Eye (tissue), 1 donor: ENCODE measurements at places on chromosomes 2 and 18.

- no peak for DNase-seq
Observed at GRCh38 chr2:77328134-77328931, 193.8 kb downstream of the LRRTM4 start.

GRCh38 chr2:171102802-171103201 is 57.9 kb downstream of the TLK1 start:
- DNase-seq, result no peak

DNA sequence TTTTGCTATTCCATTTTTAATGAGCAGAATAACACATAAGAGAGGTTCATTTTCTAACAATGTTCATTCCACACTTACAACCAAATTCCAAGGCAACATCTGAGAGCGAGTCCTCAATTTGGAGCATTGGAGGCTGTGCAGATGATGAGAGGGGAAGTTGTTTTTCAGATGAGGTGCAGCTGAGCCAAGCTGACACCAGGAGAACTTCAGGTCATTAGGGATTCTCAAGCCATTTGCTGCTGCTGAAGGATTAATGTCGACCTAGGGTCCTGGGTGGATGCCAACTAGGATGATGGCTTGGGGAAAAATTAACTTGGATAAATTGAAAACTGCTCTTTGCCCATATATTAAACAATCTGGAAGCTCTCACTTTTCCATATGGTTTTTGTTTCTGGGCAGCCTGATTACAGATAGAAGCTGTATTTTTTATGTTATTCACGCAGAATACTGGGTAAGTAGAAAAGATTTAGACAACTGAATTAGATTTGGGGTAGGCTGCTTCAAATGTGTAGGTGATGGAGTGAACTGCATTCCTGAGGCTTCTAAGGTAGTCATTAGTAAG is 206.4 kb upstream of the SLC39A10 start:
- DNase-seq, result peak; percentile 26

- DNase-seq, result peak; percentile 29
Observed at GRCh38 chr2:172972005-172972619, 103.5 kb upstream of the MAP3K20 start.

DNA sequence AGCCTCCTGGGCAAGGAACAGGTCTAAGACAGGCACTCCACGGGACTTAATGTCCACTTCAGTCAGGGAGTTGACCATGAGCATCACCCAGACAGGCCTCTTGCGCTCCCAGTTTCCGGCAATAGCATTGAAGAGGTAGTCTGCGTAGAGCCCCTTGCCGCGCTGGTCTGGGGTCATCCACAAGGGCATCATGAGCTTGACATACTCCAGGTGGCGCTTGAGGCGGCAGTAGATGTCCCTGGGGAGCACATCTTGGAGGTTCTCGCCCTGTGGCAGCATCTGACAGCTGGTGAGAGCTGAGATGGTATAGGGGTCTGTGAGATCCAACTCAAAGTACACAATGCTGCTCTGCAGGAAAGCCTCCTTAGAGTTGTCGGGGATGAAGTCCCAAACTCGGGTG is 10.6 kb downstream of the TRABD2A start:
- no peak for DNase-seq

GRCh38 chr2:172079416-172079815 is 5.9 kb upstream of the DLX1 start:
- DNase-seq, result peak; percentile 27

- no peak for DNase-seq
Observed at GRCh38 chr2:158102446-158102845, 770 bp downstream of the UPP2 start.

DNA sequence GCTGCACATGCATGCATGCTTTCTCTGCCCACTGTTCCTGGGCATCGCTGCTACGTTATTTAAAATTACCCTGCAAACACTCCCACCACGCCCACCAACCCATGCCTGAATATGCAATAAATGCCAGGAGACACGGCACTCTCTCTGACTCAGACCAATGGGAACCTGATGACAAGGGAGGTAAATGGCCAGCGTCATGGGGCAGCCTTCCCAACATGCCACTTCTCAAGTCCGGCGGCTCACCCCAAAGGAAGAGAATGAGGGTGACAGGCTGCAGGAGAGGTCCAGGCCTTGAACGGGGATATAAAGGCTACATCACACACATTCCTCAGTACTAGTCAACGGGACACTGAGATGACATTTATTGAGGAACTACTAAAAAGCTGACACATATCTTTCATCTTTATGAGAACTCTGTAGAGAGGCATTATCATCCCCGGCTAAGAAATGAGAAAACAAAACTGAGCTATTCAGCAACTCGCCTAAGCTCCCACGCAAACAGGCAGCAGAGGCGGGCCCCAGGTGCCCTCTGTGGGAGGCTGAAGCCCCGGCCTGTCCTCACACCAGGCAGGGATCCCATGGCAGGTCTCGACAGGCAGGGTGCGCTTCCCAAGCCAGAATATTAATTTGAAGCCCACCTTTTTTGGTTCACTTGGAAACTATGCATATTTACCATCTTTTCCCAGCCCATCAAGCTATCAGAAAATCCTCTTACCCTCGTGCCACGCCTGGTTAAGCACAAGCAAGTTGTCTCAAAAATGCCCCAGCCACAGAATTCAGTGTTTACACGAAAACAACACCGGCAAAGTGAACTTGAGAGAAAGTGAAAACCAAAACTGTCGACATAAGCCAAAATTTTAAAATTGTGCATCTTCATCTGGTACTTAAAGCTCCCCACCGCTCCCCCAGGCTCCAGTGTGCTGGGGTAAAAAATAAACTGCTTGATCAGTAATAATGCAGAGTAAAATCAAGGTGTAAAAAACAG is 166.3 kb downstream of the HDAC4 start:
- DNase-seq, result no peak

DNA sequence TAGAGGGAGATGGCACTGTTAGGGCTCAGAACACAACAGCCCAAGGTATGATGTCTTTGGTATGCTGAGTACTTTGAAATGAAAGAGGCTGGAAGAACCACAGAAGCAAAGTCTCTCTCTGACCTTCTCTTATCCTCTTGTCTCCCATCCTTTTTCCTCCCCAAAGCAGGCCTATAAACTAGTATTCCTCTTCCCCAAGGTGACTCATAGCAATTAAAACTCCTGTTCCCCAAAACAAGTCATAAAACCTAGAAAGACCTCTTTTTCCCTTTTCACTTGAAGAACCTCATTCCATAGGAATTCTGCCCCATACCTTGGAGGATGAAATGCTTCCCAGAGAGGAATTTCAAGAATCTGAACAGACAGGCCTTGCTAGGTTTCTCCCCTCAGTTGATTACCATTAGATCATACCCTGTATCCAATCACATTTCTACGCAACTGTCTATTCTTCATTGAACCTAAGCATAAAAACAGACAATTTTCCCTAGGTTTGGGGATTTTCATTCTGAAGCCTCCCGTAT is 25.7 kb downstream of the MDH1 start:
- peak; percentile 38 for DNase-seq

GRCh38 chr18:45517181-45517741 is 98.0 kb upstream of the SLC14A2 start:
- peak; percentile 81 for DNase-seq

DNA sequence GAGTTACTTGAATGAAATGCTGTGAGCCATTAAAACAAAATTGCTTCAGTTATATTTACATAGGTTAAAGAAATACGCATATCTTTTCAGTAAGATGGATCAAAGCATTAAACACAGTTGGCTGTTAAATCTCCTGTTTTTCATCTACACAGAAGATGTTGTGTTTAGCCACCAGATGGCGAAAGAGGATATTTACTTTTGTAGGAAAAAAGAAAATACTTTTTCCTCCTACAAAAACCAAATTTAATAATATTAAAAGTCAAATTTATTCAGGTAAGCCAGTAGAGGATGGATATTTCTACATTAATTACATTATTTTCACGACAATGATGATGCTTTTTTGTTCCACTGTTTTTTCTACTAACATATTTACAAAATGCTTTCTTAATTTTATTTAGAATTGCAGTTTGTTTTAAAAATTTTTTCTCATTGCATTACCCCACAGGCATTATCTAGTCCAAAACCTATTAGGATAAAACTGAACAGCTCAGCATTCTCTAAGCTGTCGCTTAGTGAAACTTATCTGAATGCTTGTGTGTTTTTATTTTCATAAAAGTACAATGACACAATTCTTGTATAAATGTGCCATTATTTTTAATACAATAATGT is 173.7 kb downstream of the ASXL3 start:
- peak; percentile 48 for DNase-seq

GRCh38 chr2:17318013-17318412 is 200.2 kb downstream of the RAD51AP2 start:
- no peak for DNase-seq

- DNase-seq, result no peak
Observed at GRCh38 chr18:44624052-44624451, 56.6 kb upstream of the SETBP1 start.
